IMR-90 (cell line): ENCODE measurements at places on chromosomes 4 and X. TPM values are rescaled to one million over a fixed set of nuclear protein-coding genes. Genes with fewer than 3 reads are reported as not detected.

CXCL8 gene
- total RNA-seq = 2.7 and 3.3 TPM in 2 replicates

H2BW2 gene
- not detected in 2 replicates for total RNA-seq

PABPC1L2B gene
- not detected in 2 replicates for total RNA-seq

SPIN4 gene
- 3.2 and 3.6 TPM in 2 replicates for total RNA-seq

NPY1R gene
- under 0.01 TPM in 2 replicates for total RNA-seq

RAB28 gene
- total RNA-seq = 7.5 and 11.4 TPM in 2 replicates

USP27X gene
- total RNA-seq = 3.6 and 6.3 TPM in 2 replicates

SASH3 gene
- total RNA-seq = not detected in 2 replicates

NAT8L gene
- total RNA-seq = not detected in 2 replicates
